ENCODE measurements at places on chromosomes 4 and X.

GRCh38 chr4:125338814-125339213 is 24.1 kb downstream of the FAT4 start:
- DNase-seq = no peak

- DNase-seq = no peak
Measured at GRCh38 chr4:6647169-6647568, 6.7 kb downstream of the MRFAP1 start.

- no peak for DNase-seq
Measured at GRCh38 chr4:7910952-7911578, 28.6 kb downstream of the AFAP1 start.

GRCh38 chr4:26900765-26901164 is 40.1 kb downstream of the STIM2 start:
- no peak for DNase-seq

GRCh38 chr4:106329041-106329618 is 12.8 kb downstream of the AIMP1 start:
- DNase-seq = no peak

DNA sequence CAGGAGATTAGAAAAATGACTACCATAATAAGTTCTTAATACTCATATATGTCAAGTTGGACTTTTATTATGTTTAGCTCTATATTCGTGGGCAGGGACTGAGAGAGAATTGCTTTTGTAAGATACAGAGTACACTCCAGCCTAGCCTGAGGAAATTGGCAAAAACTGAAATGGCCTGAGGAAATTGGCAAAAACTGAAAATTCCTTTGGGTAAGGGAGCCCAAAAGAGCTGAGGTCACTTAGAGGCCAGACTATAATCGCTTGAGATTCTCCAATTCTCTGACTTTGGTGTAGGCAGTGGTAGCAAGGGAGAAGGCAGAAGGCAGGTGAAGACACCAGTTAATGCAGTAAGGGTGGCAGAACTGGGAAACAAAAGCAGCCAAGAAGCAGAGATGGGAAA is 124.5 kb upstream of the HCCS start:
- DNase-seq = no peak

DNA sequence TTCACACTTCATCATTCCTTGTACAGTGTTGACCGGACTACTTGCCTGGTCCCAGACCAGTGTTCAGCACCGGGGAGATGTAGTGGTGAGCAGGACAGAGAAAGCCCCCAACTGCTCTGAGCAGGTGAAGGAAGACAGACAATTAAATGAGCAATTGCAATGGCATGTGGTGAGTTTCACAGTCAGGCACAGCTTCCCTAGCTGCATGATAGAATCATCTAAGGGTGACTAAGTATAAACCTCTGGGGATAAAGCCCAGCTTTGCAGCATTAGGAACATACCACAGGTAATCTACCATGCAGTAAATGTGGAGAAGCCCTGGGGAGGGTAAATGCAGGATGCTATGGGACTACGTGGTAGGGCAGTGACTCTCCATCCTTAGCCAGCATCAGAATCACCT is 47.8 kb downstream of the TMA16 start:
- DNase-seq = no peak

DNA sequence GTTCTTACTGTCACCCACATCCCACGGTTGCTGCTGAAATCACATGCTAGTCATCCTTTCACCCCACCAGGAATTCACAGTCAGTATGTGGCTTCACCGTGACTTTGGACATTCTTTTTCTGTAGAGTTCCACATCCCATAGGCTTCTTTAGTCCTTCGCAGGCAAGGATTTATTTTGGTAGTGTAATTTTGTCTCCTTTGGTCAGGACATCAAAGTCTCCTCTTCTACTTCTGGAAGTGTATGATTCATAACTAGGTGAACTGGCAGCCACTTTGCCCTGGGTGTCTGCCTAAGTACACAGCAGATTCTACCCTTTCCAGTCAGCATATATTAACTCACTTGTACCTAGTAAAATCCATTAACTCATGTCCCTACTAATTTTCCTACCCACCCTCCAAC is 38.3 kb upstream of the MMAA start:
- no peak for DNase-seq

DNA sequence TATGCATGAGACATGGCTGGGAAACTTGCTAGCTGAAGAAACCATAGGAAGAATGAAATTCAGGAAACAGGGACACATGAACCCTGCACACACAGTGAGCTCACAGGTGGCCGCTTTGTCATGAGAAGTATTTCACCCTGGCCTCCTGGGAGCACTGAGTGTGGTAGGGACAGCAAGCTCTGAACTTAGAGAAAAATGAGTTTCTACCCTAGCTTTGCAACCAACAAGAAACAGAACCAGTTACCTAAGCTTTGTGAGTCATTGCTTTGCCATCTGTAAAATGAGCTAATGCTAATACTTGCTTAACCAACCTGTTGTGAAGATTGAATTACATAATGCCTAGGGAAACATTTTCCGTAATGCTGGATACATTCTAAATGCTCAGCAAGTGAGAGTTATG is 206.6 kb upstream of the HS3ST1 start:
- DNase-seq = no peak

DNA sequence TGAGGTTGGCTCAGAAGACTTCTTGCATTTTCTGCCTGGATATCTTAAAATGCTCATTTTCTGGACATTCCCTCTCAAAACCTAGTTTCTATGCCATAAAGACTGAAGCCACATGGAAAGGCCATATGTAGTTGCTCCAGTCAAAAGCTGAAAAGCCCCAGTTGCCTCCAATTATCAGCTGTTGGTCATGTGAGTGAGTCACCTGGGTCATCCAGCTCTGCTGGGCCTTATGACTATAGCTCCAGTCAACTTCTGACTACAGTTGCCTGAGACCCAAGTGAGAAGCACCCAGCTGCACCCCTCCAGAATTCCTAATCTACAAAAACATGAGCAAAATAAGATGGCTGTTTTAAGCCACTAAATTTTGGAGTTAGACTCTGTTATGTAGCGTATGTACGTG is 41.9 kb downstream of the HELQ start:
- no peak for DNase-seq

DNA sequence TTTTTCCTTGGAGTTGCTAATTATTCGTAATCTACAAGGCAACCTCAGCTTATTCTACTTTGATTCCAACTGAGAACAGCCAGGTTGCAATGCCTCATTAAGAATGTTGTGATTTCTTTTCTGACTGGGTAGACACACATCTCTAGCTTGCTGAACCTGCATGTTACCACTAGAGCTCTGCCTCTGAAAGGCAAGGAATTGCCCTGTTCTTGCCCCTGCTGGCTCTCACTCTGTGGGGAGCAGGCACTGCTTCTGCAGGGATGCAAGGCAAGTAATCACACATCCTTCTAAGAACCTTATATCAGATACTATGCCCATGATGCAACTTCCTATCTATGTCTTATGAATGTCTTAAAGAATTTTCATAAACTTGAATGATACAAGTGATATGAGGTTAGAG is 503.2 kb downstream of the PACRGL start:
- DNase-seq = no peak

DNA sequence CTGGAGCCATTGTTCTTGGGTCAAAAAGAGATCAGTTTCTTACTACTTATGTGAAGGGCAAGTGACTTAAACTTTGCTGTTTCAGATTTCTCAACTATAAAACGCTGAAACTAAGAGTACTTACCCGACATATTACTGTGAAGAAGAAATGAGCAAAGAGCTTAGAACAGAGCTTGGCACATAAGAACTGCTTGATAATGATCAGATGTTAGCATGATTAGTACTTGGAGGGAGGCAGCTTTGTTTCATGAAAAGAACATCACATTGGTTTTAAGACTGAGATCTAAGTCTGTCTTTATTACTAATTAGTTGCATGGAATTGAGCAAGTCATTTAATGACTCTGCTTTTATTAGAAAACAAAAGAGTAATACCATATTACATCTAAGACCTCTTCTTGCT is 169.1 kb downstream of the ARHGAP24 start:
- DNase-seq = no peak

DNA sequence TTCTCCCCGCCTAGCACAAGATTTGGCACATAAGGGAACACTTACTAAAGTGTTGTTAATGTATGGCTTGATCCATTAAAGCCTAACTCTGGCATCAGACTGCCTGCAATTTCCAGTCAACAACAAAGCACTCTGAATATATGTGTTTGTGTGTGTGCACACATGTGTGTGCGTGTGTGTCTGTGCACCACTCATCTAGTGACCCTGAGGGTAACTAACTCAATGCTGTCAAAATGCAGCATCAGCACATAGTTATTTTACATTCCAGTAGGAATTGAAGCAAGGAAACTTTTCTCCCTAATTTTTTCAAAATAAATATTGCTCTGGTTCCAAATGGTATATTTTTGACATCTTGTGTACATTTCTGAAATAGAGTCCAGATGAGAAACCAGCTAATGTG is 94.4 kb downstream of the SHROOM4 start:
- no peak for DNase-seq

DNA sequence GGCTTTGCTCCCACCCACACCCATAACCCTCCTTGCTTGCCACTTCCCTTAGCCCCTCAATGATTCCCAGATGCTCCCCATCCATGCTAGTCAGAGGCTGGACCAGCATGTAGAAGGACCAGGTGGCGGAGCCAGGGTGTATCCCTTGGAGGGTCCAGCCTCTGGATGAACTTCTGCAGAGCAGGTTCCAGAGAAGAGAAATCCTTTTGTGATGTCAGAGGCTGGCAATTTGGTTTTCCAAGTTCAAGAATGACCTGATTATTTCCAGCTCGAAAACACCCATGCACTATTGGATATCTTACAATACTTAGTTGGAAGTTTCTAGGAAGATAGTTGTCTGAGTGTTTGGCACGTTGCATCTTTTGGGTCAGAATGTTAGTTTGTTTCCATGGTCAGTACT is 168.3 kb upstream of the RPS6KA3 start:
- no peak for DNase-seq

GRCh38 chr4:37051111-37051510 is 193.4 kb upstream of the NWD2 start:
- DNase-seq = no peak

- no peak for DNase-seq
Measured at GRCh38 chr4:72378901-72379300, 190.1 kb downstream of the ADAMTS3 start.

- no peak for DNase-seq
Measured at GRCh38 chr4:133866328-133866699, 335.3 kb downstream of the PABPC4L start.

DNA sequence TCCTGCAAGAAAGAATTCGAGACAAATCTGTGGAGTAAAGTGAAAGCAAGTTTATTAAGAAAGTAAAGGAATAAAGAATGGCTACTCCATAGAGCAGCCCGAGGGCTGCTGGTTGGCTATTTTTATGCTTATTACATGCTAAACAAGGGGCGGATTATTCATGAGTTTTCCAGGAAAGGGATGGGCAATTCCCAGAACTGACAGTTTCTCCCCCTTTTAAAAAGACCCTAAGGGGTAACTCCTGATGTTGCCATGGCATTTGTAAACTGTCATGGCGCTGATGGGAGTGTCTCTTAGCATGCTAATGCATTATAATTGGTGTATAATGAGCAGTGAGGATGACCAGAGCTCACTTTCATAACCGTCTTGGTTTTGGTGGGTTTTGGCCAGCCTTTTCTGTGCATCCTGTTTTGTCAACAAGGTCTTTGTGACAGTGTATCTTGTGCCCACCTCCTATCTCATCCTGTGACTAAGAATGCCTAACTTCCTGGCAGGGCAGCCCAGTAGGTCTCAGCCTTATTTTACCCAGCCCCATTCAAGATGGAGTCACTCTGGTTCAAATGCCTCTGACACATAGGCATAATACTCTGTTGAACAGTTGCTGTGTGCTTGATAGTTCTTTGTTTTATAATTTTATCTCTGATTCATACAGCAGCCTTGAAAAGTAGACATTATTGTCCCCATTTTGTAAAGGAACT is 25.8 kb downstream of the GAB1 start:
- DNase-seq = no peak

DNA sequence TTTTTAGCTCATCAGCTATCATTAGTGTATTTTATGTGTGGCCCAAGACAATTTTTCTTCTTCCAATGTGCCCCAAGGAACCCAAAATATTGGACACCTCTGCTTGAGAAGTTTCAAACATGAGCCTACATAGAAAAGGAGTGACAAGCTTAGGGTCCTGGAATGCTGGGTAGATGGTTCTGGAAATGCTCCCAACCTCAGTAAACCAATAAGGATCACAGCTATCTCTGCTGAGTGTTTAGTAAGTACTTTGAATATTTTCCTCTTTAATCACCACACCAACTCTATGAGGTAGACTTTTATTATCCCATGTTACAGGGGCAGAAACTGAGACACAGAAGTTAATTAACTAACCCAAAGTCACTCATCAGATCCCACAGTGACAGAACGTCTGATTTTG is 164.9 kb upstream of the KLF3 start:
- no peak for DNase-seq

DNA sequence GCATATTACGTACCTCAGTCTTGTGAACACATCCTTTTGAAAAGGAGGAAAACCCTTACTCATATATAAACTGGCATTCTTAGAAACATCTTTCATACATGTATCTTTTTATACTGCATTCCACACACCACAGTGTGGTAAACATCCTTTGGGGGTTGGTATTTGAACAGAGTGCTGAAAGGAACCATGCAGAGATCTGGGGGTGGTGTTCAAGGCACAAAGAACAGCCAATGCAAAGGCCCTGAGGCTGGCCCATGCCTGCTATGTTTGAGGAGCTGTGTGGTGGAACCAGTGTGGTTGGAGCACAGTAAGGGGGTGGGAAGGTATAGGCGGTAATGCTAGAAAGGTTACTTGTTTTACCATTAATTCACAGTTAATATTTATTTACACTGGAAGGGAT is 2.0 kb downstream of the ELK1 start:
- DNase-seq = no peak

DNA sequence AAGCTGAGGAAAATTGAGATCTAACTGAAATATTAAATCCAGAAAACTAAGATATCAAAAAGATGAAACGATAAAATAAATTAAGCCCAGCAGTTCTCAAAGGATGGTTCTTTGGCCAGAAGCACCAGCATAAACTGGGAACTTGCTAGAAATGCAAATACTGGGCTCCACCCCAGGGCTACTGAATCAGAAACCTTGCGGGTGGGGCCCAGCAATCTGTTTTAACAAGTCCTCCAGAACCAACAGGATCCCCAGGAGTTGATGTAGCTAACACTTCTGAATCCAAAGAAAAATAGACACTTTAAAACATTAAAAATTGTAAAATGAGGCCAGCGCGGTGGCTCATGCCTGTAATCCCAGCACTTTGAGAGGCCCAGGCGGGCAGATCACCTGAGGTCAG is 14.1 kb upstream of the TMEM154 start:
- no peak for DNase-seq

- DNase-seq = no peak
Measured at GRCh38 chr4:11483046-11483445, 54.4 kb upstream of the HS3ST1 start.

DNA sequence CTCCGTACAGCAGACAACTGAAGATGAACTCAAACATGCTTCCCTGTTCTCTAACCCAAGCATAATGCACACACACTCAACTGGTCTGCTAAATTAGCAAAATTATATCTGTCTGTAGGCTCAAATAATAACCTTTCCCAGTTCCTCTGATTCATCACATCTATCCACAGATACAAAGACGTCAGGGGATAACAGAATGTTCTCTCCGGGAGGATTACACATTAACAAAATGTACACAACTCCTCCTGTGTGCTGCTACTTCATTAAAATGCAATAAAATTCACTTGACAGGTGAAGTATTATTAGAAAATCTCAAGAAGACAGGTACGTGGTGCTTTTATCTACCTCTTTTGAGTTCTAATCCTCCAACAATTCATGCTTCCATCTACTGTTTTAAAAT is 57.4 kb downstream of the FAT1 start:
- DNase-seq = no peak

- no peak for DNase-seq
Measured at GRCh38 chr4:30825008-30825770, 105.0 kb downstream of the PCDH7 start.
